Stimulated activated CD8-positive, alpha-beta memory T cell treated with anti-CD3 and anti-CD28 coated beads, Interleukin-4, amount 100 ng/mL, for 24 hours (primary cell): ENCODE measurements at places on chromosomes 6 and 20.

DNA sequence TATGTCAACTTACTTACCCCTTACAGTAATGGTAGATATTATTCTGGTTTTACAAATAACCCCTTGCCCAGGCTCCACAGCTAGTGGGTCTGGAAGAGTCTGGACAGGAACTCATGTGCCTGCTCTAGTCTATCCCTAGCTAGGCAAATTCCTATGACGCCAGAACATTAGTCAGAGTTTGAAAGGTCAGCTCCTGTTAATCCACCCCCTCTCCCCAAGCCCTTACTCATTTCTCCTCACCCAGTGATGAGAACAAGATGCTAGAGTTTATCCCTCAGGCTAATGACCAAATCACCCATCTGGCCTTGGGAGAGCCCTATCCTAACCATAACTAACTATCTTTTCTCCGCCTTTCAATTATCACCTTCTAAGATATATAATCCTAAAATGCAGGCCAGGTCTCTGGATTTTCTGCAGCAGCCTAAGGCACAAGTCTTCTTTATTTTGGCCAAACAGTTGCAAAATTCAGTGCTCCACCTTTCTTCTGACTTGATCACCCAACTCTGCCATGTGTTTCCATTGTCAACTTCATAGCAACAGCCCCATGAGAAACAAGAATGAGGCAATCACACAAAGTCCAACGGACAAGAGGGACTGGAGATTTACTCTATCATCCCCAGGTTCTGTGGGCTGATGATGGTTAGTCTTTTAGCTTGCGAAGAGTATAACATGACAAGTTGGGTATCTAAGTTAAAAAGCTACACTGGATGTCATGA, 113.3 kb downstream of the TASP1 start:
- DNase-seq, result no peak

- no peak for DNase-seq
These were observed 157.9 kb downstream of the MRPL14 start for GRCh38 chr6:43969158-43969981.

GRCh38 chr20:53365076-53365475, 228.6 kb downstream of the ZNF217 start:
- DNase-seq, result no peak

GRCh38 chr20:23661002-23661429, 23.3 kb upstream of the CST3 start:
- no peak for DNase-seq

DNA sequence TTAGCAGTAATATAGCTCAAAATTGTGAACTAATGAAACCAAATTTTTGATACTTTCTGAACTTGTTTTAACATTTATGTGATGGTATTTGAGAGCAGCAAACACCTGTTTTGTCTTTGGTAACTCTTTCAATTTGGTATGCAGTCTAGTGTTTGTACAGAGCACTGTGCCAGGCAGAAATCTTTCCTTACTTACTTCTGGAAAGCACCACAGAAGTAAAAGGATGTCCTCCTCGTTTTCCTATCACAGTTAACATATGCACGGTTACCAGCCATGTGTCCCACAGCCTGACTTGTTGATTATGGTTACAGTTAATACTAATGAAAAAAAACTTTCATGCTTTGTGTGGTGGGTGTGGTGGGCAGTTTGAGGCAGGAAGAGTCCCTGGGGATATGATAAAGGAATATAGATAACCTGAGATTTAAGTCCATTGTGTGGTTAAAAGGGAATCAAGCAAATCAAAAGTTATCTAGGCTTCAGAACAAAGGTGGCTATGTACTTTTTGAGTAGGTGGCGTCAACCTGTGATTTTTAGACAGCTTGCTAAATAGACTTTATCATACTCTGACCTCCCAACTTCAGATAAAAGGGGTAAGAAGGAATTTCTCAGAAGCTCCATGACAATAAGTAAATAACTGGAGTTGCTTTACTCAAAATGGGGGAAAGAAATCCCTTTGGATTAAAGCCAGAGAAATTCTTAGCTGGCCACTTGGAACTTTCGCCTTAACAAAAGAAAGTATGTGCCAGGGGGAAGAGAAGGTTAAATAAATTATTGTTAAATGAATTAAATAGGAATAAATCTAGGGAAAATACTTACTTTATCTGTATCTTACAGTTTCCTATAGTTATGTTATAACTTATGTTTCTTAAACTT, 20.1 kb upstream of the COL10A1 start:
- no peak for DNase-seq

DNA sequence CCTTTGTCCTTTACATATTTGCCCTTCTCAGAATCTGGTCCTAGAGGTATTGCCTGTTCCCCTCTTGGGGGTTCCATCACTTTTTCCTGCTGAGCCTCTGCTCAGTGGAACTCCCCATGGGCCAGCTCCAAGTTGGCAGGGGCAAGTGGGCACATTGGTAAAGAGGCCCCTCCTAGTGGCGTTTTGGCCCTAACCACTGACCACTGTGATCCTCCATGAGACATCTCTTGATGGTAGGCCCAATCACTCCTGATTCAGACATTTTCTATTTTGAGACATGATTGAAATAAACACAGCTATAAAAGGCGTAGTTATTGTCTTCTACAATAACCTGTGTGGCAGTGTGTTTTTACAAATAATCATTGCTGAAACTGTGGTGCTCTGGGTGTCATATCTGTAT, 83.0 kb downstream of the RREB1 start:
- no peak for DNase-seq
